Ovary (tissue), 10 donors: ENCODE measurements at places on chromosomes 3 and 15.

DNA sequence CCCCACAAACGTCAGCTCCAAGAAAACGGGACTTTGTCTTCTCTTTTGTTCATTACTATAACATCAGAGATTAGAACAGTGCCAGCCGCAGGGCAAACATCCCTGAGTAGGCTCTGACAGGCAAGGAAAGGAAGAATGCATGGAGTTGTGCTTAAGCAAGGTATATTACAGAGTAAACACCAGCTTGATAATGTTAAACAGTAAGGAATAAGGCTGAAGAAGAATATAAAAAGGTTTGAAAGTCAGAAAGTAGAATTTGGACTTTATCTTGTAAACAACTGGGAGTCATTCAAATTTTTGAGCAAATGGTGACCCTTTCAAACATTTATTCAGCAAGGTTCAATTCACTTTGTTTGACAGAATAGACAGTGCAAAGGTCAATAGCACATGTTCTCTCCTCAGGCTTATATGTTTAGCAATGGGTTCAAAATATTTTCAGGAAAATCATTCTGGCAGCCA lies 11.0 kb downstream of the GABPB1 start:
- H3K36me3 ChIP-seq, result no peaks in the 10 kb centered on the region
- no peaks in the 10 kb centered on the region for H3K27me3 ChIP-seq
- H3K4me3 ChIP-seq, result no peak overlapping the region
- no peak for DNase-seq
- H3K27ac ChIP-seq, result no peak overlapping the region

- no peak overlapping the region for H3K4me3 ChIP-seq
- no peaks in the 10 kb centered on the region for H3K27me3 ChIP-seq
- no peak overlapping the region for H3K27ac ChIP-seq
- no peaks in the 10 kb centered on the region for H3K4me1 ChIP-seq
Measured at GRCh38 chr15:85282504-85283115, 97.8 kb upstream of the AKAP13 start.

DNA sequence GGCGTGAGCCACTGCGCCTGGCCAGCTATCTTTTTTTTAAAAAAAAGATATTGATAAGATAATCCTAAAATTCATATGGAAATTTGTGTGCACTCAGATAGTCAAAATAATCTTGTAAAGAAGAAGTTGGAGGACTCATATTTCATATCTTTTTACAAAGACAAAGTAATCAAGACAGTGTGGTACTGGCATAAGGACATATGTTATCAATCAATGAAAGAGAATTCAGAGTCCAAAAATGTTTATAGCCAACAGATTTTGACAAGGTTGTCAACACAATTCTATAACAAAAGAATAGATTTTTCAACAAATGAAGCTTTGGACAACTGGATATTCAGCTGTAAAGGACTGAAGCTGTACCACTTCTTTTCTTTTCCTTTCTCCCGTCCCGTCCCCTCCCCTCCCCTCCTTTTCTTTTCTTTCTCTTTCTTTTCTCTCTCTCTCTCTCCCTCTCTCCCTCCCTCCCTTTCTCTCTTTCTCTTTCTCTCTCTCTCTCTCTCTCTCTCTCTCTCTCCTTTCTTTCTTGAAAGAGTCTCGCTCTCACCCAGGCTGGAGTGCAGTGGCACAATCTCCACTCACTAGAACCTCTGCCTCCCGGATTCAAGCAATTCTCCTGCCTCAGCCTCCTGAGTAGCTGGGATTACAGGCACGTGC lies 126.8 kb downstream of the GSK3B start:
- no peaks in the 10 kb centered on the region for H3K27me3 ChIP-seq
- no peak for DNase-seq
- no peak overlapping the region for H3K4me3 ChIP-seq
- no peaks in the 10 kb centered on the region for H3K36me3 ChIP-seq
- H3K27ac ChIP-seq, result no peak overlapping the region

DNA sequence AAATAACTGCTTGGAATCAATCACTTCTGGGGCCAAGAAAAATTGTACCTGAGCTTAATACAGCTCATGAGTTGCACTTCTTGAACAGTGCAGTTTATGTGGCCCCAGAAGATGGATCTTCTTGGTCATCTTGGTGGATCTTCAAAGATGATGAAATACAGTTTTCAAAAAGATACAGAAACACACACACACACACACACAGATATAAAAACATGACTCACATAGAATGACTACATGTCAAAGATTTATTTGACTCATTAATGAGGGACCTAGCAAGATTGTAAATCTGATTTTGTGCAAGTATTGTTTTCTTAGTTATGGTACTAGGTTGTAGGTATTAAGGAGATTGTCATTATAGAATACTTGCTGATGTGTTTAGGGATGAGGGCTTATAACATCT lies 32.6 kb downstream of the PDCD6IP start:
- H3K27me3 ChIP-seq, result no peaks in the 10 kb centered on the region
- no peak overlapping the region for H3K4me3 ChIP-seq
- H3K27ac ChIP-seq, result no peak overlapping the region
- no peaks in the 10 kb centered on the region for H3K4me1 ChIP-seq

- no peaks in the 10 kb centered on the region for H3K27me3 ChIP-seq
- no peak overlapping the region for H3K27ac ChIP-seq
- no peaks in the 10 kb centered on the region for H3K4me1 ChIP-seq
- DNase-seq, result no peak
- no peaks in the 10 kb centered on the region for H3K36me3 ChIP-seq
Measured at GRCh38 chr15:27731776-27732175, 367.3 kb downstream of the OCA2 start.

GRCh38 chr3:134017490-134017889 lies 12.2 kb downstream of the SLCO2A1 start:
- DNase-seq, result no peak
- H3K4me3 ChIP-seq, result no peak overlapping the region
- H3K36me3 ChIP-seq, result no peaks in the 10 kb centered on the region
- H3K4me1 ChIP-seq, result no peaks in the 10 kb centered on the region
- H3K27me3 ChIP-seq, result no peaks in the 10 kb centered on the region
- no peak overlapping the region for H3K27ac ChIP-seq

DNA sequence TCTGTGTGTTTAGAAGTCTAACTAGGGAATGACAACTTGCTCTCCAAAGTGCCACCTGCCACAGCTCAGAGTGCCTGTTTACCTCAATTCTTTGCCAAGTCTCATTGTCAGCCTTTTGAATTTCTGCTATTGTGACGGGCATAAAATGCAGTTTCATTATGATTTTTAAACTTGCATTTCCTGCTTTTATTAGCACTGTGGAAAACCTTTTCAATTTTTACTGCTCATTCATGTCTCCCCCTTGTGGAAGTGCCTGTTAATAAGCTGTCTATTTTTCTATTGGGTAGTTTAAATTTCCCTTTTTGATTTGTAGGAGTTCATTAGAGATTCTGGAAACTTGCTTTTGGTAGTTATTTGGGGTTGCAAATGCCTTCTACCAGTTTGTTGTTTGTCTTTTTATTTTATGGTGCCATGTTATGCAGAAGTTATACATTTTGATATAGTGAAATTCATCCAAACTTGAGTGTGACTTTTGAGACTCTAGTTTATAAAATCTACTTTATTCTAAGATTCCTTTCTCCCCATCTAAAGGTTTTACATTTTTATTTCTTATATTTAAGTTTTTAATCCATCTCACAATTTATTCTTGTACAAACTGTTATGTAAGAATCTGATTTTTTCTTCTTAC lies 53.9 kb upstream of the FRMD4B start:
- DNase-seq, result no peak
- H3K4me1 ChIP-seq, result no peaks in the 10 kb centered on the region
- no peak overlapping the region for H3K27ac ChIP-seq
- peak overlapping the region; percentile 17 for H3K4me3 ChIP-seq

DNA sequence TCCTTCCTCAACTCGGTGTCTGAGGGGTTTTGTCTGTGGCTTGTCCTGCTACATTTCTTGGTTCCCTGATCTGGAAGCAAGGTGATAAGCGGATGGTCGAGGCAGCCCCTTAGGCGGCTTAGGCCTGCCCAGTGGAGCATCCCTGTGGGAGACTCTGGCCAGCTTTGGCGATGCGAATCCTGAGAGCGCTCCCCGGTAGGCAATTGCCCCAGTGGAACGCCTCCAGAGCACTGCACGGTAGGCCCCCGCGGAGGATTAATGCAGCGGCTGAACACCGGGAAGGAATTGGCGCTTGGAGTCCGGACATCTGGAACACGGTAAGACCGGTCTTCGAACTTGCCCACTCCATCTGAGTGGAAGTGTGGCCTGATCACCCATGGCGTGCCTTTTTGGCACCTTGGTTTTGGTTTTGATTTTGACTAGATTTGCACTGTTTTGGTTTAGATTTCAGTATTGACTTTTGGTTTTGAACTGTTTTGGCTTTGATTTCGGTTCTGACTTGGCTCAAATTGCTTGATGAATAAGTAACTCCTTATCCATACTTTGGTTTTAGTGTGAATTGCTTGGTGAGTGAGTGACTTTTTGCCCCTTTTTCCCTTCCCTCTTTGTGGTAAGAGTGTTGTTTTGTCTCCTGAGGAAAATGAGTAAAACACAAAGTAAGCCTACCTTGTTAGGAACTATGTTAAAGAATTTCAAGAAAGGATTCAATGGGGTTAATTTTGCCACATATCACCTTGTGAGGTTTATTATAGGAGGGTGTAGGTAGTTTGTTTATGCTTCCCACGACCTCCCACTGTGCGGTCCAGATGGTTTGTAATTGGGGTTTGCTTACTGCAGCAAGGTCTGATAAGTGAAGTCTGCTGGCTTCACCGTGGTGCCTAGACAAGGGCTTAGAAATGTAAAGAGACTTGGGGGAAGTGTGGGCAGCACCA lies 27.1 kb upstream of the GPR156 start:
- no peak overlapping the region for H3K27ac ChIP-seq
- no peaks in the 10 kb centered on the region for H3K27me3 ChIP-seq
- H3K4me1 ChIP-seq, result no peaks in the 10 kb centered on the region
- DNase-seq, result no peak
- H3K4me3 ChIP-seq, result no peak overlapping the region

GRCh38 chr15:70475921-70476320 lies 287.4 kb downstream of the UACA start:
- no peak overlapping the region for H3K4me3 ChIP-seq
- no peaks in the 10 kb centered on the region for H3K36me3 ChIP-seq
- no peak for DNase-seq
- peaks cover 2% of the 10 kb centered on the region for H3K4me1 ChIP-seq
- H3K27ac ChIP-seq, result no peak overlapping the region

- no peaks in the 10 kb centered on the region for H3K27me3 ChIP-seq
- no peak overlapping the region for H3K27ac ChIP-seq
- DNase-seq, result no peak
- no peaks in the 10 kb centered on the region for H3K36me3 ChIP-seq
Measured at GRCh38 chr3:111027868-111028267, 43.7 kb upstream of the NECTIN3 start.
